ENCODE measurements at places on chromosomes 5 and 9.

DNA sequence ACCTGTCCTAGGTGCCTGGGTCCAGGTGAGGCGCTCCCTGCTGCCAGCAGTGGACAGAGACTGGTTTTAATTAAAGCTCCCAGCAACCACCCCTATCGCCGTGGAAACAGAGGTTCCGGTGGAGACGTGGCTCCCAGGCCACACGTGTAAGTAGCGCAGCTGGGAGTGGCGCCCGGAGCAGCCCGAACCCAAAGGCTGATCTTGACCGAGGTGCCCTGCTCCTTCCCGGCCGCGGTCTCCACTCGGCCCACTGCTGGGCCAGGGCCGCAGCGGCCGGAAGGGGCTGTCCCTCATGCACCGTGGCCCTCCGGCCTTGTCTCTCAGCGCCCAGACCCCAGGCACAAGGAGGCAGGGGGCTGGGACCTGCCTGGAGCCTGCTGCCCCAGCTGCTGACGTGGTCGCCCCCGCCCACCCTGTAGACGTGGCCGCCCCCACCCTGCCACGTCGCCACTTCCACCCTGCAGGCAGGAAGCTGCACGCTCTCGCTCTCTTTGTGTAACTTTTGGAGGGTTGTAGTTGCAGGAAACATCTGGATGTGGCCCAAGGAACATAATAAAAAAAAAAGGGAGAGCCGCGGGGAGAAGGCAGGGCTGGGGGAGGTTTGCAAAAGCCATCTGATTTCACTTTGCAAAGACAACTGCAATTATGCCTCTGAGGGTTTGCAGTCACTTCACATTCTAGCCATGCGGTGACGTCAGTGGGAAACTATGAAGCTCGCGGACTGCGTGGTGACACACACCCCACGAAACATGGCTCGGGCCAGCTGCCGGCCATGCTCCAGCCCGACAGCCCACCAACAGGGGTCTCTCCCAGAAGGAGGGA lies 129.9 kb downstream of the RXRA start:
- no peak for DNase-seq

- DNase-seq, result no peak
These were observed 211.1 kb upstream of the IRX1 start for GRCh38 chr5:3384531-3384930.

- no peak for DNase-seq
These were observed 132.5 kb upstream of the FBXL7 start for GRCh38 chr5:15367489-15367888.

DNA sequence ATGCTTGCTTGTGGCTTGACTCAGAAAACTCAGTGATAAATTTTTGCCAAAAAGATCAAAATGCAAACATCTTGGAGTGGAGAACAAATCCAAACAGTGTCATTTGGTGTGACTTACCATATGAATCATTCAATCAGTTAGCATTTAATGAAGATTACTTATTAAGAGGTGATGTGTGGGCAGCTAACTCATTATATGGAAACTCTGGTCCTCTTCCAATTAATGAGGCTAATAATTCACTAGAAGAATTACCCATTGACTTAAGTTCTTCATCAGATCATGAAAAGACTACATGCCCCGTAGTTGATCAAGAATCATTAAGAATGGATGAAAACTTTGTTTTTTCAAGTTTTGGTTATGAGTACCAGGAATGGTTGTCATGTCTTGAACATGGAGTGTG lies 141.8 kb downstream of the UNC13B start:
- DNase-seq, result no peak

DNA sequence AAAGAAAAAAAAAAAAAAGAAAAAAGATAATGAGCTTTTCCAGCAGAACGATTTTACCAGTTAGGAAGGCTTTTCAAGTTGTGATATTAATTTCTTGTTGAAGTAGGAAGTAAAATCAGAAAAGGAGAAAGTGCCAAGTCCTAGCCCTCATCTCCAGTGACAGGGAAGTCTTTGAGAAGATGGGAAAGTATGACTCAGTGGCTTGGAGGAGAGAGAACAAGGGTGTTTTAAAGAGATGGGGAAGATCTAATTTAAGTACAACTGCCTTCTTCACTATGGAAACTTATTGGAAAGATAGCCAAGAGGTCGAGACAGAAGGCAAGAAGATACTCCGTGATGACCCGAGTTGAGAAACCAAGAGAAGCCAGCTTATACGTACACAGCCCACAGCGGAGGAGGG lies 22.6 kb downstream of the FGF1 start:
- no peak for DNase-seq

GRCh38 chr5:157464519-157465171 lies 4.6 kb downstream of the NIPAL4 start:
- DNase-seq, result no peak

- peak; percentile 58 for DNase-seq
These were observed 73.6 kb upstream of the RPS23 start for GRCh38 chr5:82351754-82352145.

Data from D341Med (cell line).